Activated CD4-positive, alpha-beta T cell treated with anti-CD3 and anti-CD28 coated beads, Interleukin-2, amount 50 U/mL, for 48 hours (primary cell): ENCODE measurements at places on chromosomes 6 and 20.

DNA sequence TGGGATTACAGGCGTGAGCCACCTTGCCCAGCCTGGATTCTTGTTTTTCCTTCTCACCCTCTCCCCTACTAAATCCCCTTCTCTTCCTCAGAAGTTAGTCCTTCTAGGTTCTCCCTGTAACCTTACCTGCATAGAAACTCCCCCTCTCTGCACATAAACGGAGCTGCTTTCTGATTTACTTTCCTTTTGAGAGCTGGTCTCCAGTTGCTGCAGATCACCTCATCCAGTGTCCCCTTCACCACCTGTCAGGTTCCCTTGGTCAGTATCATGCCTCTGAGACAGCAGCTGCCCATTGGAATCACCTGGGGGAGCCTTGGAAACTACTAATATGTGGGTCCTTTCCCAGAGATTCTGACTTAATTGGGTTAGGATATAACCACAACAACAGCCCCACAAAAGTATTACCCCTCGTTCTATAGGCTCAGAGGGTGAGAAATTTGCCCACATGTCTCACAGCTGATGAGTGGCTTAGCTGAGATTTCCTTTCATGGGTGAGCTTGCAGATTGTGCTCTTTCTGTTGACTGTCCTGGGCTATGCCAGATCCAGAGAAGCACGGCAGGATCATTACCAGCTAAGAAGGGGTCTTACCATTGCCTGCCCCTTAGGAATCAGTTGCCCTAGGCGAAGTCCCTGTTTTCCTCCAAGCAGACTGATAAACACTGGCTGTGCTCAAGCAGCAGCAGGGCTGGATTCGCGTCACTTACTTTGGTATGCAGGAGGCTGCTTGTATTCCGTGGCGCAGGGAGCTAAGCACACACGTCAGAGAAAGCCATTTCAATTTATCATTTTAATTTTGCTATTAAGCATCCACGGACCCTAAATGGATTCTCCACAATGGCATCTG is 51.3 kb downstream of the AKAP12 start:
- no peak for DNase-seq

DNA sequence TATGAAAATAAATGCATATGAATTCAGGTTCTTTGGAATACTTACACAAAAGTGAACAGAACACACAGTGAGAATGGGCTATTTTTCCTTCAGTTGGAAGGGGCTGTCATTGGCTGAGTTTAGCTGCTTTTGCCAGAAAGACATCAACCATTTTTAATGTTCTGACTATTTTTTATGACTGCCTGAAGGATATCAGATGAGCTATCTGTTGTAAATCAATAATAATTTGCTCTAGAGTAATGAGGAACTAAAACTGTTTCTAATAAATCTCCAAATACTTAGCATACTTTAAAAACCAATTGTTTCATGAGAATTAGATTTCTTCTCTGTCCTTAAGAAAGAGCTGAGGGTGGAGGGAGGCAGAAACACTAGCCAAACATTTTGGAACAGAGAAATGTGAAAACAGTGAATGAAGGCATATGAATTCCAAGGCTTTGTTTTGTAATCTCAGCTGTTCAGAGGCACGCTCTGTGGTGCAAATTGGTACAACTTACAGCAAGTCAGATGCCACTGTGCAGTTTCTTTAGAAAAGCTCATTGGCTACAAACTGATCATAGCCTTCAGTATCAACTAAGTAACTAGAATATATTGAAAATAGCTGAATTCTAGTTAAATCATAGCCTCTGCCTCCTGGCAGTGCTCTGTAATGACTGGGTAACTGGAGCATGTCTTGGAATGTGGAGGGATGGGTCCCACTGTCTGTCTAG is 228.9 kb upstream of the JAG1 start:
- DNase-seq = no peak

DNA sequence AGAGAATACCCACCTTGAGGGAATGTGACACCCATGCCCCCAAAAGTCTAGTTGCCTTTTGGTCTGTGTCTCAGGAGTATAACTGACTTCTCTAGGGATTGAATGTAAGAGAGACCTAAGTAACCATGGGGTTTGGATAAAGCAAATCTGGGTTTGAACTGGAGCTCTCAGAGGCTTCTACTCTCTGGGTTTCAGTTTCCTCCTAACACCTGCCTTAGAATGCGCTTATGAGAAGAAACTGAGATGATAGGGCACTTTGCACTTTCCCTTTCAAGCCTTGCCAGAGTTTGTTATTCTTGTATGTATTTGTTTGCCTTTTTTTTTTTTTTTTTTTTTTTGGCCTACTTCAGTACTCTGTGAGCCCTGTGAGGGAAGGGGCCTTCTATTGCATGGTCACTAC is 19.4 kb downstream of the SDHAF4 start:
- DNase-seq = no peak

GRCh38 chr6:74749211-74750147 is 456.4 kb downstream of the COL12A1 start:
- no peak for DNase-seq

DNA sequence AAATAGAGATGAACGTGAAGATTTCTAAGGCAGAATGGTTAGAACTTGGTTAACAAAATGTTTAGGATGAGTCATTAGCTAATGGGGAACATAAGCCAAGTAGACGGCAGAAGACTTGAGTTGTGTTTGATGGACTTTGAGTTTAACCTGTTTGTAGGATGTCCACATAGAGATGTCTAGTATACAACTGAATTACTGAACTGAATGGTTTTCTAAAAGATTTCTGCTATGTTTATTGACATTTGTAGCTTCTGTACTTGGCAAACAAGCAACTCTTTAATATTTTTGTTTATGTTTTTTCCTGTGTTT is 54.5 kb upstream of the DYNLRB1 start:
- no peak for DNase-seq

DNA sequence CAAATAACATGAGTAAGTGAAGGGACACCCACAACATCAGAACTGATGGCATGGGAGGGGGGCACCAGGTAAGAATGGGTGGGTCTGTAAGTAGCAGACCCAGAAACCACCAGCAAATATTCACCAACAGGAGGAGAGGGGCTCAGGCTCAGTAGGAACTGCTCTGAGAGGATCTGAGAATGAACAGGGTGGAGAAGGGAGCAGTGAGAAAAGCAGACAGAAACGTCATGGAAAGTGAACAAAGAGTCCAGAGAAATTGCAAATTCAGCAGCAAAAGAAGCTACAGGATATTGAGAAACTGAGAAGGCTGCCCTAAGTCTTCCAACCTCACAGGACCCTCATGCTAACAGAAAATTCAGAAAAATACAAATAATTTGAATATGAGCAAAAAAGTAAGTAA is 121.3 kb downstream of the KIF16B start:
- DNase-seq = no peak

DNA sequence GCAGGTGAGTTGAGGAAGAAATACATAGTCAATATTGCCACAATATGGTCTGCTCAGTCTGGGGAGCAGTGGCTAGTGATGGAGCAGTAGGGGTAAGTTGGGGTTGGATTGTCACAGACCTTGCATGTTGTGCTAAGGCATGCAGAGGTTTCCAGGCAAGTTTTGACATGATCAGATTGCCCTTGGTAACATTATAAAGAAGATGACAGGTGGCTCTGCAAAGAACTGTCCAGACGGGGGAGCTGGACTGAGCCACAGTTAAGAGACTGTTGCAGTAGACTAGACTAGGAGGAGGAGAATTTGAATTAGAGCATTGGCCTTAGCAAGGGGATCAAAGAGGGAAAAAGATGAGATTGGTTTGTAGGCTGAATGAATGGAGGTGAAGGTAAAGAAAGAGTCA is 23.4 kb downstream of the ATRN start:
- no peak for DNase-seq

DNA sequence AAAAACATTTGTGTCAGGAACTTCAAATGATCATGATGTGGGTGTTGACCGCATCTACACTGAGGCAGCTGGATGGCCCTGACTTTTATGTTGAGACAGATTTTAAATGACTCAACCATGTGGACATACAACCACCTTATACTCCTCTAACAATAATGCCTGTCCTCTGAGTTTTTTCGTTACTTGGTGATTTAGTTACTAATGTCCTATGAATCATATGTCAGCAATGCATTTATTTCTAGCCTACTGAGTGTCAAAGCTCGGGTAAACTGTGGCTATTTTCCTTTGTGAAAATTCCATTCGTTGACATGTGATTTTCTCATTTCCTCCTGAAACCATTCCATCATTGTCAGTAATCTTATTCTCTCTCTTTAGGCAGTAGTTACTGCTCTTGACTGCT is 38.9 kb upstream of the NKX2-4 start:
- no peak for DNase-seq

DNA sequence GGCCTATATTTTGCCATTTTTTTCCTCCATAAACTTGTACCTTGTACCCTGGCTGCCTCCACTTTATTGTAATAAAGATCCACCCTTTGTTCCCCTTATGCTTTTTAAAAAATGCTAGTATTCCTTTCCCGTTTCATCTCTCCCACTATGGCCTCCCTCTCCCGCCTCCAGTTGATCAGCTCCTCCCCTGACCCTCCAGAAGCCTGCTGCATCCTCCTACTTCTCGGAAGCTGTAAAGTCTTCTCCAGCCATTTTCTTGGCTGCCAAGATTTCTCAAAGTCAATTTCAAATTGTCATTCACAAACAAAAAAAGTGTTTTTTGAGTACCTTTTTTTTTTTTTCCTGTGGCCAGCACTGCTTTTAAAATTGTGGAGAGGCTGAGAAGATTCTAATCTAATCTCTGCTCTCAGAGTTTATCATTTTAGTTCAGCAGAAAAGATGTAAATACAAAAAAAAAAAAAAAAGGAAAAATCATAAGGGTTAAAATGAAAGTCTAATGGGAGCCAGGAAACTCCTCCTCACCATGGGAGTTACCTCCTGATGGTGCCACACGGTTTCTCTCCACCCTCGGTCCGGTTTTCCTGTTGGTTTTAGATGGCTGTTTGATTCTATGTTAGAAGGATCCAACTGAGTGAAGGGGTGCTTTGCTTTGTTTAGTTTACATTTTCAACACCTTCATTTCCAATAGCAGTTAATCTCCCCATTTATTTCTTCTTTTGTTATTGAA is 103.0 kb upstream of the KCNK16 start:
- DNase-seq = no peak

- DNase-seq = no peak
Measured at GRCh38 chr20:23520185-23520584, 29.3 kb downstream of the CST8 start.

GRCh38 chr6:116550796-116551195 is 2.8 kb upstream of the CALHM4 start:
- DNase-seq = no peak

DNA sequence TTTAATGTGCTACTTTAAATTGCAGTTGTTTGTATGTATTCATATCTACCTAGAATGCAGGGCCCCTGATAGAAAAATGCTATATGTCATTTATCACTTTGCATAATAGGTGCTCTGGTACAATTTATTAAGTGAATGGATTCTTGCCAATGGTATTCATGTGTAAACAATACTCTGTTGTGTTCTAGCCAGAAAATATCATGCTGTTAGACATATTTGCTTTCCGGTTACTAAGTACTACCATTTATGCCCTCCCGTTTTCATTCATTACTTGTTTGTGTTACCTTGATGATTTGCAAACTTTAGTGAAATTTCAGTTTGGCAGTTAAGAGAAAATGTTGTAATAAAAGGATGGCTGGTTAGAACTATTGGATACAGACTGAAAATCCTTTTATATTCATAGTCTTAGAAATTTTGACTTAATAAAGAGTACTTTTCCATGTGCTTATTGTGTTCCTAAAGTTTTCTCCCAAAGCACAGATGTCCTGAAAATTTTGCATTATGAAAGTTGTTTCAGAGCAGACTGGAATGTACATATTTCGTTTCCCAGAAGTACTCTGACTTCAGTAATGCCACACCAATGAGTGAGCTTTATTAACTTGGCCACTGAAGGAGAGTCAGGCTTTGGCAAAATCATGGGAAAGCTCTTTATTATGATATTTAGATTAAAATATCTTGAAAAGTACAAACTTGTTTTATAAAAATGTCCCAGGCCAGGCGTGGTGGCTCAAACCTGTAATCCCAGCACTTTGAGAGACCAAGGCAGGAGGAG is 31.5 kb downstream of the RPF2 start:
- DNase-seq = no peak

GRCh38 chr6:85482905-85483700 is 33.2 kb downstream of the NT5E start:
- peak; percentile 89 for DNase-seq

DNA sequence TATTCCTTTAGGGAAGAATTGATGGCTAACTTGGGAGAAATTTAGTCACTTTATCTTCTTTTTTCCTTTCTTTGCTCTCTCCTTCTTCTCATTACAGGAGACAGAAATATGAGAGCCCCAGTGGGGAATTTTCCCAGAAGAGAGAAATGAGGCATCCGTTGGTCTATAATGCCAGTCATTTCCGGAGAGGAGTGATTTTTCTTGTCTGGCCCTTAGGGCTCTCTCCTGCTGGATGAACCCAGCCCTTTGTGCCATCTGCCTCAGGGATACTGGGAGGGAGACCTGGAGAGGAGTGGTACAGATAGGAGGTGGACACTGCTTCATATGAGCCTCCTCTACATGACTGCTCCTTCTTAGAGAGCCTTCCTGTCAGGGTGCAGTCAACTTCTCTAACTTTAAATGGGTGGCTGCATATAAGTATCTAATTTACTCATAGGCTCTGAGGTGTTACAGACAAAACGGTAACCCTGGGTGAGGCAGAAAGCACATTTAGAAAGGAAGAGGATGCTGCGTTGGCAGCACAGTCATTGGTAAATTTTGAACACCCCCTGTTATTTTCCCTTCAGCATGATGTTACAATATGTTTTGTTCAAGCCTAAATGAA is 21.9 kb downstream of the RIMS1 start:
- no peak for DNase-seq

- DNase-seq = no peak
Measured at GRCh38 chr20:60977901-60978300, 274.2 kb upstream of the CDH4 start.

DNA sequence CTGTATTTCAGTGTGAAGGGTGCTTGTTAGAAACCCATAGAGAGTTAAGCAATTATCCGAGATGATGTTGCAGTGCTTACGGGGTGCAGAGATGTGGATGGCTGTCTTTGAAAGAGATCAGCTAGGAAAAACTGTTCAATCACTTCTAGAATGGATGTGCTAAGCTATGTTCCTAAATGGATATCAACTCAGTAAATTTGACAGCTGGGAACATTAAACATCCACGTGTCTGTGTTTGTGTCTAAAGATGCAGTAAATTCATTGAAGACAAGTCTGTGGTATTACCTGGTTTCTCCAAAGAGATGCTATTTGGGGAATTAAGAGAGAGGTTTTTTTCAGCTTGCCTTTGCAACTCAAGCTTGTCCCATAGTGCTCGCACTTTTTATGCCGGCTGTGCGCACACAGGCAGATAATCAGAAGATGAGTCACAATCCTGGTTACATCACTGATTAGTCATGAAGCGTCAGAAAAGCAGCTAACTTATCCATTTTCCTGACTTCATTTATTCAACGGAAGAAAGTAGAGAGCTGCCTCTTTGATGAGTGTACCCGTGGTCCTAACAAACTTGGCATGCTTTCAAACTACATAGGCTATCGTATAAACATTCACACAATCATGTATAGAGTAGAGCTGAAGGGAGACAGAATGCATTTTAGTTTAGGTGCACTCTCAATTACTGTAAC is 691.7 kb upstream of the SLC35B3 start:
- DNase-seq = no peak
